Stimulated activated CD8-positive, alpha-beta memory T cell treated with anti-CD3 and anti-CD28 coated beads, Interleukin-2, amount 100 ng/mL, for 1 hour (primary cell): ENCODE measurements at places on chromosomes 11 and 22.

GRCh38 chr11:34512840-34513681, 533 bp downstream of the ELF5 start:
- no peak for DNase-seq

- no peak for DNase-seq
Observed at GRCh38 chr11:98056945-98057344, 963.8 kb upstream of the CNTN5 start.

- no peak for DNase-seq
Observed at GRCh38 chr11:128343135-128343514, 244.2 kb downstream of the ETS1 start.

GRCh38 chr22:40210818-40211217, 33.1 kb downstream of the TNRC6B start:
- DNase-seq: no peak

- no peak for DNase-seq
Observed at GRCh38 chr22:38033522-38034277, 23.5 kb upstream of the PICK1 start.

GRCh38 chr11:68216171-68216938, 3.3 kb upstream of the KMT5B start:
- no peak for DNase-seq

- no peak for DNase-seq
Observed at GRCh38 chr22:24005201-24005600, at the start of gene GSTT4. GSTT4 (minus strand) TSS chr22:24005453; CDS start chr22:24005356, 97 bp downstream.

- DNase-seq: no peak
Observed at GRCh38 chr11:83819931-83820549, 533.9 kb upstream of the CCDC90B start.

DNA sequence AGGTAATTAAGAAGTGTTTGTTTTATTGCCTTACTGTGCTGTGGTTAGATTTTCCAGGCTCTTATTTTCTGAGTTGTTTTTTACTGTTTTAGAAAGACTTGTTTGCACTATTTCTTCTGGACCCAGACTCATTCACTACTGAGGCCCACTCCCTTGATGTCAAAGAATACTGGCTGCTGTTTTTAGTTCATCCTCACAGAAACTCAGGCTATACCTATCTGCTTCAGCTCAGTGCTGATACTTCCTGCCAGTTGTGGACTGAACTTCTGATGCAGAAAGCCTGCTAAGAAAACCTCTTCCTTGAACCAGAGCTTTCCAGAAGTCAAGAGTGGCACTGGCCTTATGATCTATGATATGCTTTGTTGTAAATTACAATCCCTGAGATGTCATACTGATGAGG, 15.9 kb upstream of the PIK3IP1 start:
- no peak for DNase-seq

DNA sequence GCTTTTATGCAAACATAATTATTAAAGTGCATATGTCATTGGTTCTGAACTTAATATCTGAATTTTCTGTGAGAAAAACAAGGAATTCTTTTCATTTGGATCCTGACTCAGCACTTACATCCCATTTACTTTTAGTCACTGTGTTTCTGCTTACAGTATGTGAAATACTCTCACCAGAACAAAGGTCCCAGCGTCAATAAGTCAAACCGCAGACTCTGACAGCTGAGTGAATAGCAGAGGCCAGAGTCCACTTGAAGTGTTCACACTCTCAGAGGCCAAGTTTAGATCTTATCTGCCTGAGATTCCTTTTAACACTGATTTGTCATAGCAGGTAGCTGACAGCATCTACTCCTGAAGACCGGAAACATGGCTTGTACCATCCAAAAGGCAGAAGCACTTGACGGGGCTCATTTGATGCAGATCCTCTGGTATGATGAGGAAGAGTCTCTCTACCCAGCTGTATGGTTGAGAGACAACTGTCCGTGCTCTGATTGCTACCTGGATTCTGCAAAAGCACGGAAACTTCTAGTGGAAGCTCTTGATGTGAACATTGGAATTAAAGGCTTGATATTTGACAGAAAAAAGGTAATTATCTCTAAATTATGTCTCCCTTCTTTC, 14.6 kb downstream of the BBOX1 start:
- no peak for DNase-seq

- no peak for DNase-seq
Observed at GRCh38 chr22:35258191-35258988, 1.1 kb downstream of the HMGXB4 start.

DNA sequence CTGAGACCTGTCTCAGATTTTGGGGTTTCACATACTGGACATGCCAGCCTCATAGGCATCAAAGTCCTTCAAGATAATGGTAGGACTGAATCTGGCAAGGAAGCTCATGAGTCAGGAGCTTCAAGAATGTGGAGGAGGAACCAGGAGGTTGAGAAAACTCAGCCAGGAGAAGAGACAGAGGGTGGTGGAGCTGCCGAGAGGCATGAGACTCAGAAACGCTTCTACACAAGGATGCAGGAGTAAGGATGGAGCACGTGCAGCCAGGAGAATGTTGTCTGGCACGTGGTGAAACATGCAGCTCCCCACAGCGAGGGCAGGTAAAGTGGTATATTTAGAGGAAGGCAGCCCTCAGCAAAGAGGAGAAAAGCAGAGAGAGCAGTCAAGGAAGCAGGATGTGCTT, 148.7 kb upstream of the ISX start:
- DNase-seq: no peak

DNA sequence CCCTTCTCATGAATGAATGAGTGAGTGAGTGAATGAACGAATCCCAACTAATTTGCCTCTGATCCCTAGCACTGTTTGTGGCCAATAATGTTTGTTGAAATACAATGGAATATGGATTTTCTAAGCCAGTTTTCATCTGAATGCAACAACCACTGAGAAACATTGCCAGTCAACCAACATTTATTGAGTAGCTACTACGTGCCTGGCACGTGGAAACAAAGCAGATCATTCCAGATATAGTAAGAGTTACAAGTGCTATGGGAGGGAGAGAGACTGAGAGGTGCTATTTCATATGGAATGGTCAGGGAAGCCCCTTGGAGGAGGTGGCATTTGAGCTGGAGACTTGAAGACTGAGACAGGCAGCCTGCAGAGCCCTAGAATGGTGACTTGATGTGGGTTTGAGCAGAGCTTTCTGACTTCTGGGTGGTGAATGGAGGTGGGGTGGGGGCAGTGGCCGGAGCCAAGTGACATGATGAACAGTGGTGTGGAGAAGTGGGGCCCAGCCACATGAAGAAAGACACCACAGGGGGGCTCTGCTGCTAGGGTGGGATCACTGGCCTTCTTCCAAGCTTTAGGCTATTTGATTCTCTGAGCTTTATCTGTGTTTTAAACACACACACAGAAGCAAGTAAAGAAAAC, 35.1 kb upstream of the SMTN start:
- no peak for DNase-seq

DNA sequence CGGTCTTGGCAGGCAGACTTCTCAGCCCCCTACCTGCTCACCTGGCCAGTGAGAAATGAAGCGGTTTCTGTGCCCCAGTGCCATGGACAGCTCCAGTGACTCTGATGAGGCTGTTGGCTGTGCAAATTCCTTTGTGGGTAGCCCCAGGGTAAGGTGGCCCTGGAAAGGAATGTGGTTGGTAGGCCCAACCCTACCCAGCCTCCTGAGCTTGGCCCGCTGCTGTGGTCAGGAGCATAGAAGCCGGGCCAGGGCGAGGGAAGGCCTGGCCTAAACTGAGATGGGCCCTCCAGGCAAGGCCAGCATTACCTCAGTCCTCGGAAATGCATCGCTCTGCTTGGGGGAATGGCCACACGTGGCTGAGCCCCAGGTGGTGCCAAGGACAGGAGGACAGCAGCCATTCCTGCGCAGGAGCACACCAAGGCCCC, 16.9 kb downstream of the DAGLA start:
- no peak for DNase-seq

DNA sequence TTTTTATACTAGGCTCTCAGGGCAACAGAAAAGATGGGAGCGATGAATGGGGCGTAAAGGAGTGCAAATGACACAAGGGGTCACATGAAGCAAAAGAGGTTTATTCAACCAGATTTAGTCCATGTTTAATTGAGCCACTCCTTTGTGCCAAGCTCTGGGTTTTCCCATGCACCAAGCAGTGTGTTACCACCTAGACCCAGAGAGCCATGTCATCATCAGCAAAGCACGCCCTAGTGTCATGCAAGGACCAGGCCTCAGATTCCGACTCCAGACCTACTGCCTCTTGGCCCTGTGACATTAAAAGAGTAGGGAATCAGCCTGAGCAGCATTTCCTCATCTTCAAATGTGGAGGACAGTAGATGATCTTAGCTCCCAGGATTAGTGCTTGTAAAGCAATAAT, 1.1 kb upstream of the IGLL5 start:
- DNase-seq: no peak

GRCh38 chr11:31499576-31500178, 9.7 kb downstream of the IMMP1L start:
- DNase-seq: no peak

DNA sequence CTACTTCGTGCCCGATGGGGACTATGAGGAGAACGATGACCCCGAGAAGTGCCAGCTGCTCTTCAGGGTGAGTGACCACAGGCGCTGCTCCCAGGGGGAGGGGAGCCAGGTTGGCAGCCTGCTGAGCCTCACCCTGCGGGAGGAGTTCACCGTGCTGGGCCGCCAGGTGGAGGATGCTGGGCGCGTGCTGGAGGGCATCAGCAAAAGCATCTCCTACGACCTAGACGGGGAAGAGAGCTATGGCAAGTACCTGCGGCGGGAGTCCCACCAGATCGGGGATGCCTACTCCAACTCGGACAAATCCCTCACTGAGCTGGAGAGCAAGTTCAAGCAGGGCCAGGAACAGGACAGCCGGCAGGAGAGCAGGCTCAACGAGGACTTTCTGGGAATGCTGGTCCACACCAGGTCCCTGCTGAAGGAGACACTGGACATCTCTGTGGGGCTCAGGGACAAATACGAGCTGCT, 751 bp downstream of the FIBIN start:
- no peak for DNase-seq

GRCh38 chr11:15933886-15934625, 422.3 kb downstream of the SOX6 start:
- DNase-seq: no peak
